ENCODE measurements at places on chromosomes 5 and 9.

- no peak for DNase-seq
These were observed 138.1 kb upstream of the PIK3R1 start for GRCh38 chr5:68077349-68077894.

GRCh38 chr5:43773478-43773844, 170.5 kb downstream of the NNT start:
- no peak for DNase-seq

DNA sequence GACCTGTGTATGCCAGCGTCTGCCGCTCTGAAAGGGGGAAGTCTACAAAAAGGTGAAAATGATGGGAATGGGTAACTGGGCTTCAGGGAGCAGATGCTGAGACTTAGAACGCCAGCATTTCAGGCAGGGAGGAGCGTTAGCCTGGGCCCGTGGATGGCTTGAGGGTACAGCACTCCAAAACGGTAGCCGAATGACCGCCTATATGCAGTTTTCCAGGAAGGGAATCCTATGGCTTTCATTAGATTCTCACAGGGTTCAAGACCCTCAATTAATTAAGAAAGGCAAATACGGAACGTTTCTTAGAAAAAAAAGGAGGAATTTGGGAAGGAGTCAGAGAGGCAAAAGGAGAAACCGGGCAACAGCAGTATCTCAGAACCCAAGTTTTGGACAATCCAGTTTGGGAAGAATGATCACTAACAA, 639 bp downstream of the AMACR start:
- no peak for DNase-seq

DNA sequence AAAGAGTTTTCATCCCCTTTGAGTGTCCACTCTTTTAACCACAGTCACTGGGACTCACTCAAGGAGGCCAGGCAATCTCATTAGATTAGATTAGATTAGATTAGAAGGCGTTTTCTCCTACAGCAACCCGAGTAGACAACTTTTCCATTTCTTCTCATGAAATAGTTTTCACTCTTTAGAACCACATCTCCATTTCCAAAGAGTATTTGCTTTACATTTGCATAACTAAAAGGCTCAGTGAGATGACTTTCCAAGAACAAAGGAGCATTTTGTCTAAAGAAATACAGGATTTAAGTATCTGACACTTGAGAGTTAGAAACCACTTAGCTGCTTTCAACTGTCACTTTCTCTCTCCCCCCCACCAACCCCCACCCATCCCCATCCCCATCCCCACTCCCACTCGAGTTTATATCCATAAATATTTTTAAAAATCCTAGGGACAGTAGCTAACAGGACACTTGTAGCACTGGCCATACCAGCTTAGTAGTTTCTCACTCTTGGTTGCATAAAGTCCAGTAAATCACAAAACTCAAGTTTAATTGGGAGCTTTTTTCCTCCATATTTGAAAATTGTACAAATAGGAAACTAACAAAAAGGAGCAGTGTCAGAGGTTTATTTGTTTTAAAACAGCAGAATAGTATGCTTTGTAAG, 2202.9 kb upstream of the WWC1 start:
- no peak for DNase-seq

DNA sequence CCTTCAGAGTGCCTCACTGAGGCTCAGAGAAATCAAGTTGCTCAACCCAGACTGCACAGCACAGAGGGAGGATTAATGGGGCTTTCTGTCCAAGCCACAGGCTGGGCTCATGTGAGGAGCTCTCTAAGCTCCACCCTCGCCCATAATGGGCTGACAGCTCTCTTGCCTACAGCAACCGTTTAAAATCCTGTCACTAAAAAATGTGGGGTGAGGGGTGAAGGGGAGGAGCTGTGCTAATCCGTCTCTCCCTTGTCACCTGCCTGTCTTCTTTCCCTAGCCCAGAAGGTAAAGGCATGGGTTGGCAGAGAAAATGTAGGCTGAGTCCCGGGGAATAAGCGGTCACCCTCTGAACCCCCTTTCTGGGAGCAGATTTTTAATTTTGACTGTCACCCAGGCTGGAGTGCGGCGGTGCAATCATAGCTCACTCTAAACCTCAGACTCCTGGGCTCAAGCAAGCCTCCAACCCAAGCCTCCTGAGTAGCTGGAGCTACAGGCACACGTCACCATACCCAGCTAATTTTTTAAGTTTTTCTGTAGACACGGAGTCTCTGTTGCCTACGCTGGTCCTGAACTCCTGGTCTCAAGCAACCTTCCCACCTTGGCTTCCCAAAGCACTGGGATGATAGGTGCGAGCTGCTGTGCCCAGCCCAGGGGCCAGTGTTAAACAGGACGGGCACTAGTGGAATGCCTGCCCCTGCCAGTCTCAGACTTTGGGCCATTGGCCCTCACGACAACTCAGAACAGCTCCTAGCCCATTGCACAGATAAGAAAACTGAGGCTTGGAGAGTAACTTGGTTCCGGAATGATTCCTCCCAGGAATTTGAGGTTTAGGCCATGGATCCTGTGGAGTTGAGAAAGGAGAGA, 89.5 kb downstream of the LMX1B start:
- no peak for DNase-seq

DNA sequence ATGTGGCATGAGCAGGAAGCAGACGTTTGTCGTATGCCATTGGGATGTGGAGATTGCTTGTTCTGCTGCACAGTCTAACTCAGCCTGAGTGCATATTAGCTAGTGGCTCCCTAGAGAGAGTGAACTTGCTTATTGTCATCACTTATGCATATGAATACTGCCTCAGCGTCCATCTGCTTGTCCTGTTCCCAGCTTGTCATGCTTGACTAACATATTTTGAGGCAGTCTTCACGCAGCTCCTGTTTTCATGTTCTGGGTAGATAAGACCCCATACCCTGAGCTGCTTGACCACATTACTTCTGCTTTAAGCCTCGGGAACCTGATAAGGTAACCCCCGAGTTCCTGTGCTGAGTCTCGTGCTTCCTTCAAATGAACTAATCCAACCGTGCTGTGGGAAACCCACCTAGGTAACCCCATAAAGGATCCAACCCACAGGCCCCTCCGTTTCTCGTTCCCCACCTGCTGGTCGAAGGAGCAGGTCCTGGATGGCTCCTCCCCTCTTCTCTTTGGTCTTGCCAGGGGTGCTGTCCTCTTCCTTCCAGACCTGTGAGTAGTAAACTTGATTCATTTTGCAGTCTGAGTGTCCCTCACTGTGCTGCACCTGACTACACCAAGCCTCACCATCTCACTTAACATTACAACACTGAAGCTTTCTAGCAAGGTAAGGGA, 25.0 kb downstream of the ANKRD33B start:
- no peak for DNase-seq

DNA sequence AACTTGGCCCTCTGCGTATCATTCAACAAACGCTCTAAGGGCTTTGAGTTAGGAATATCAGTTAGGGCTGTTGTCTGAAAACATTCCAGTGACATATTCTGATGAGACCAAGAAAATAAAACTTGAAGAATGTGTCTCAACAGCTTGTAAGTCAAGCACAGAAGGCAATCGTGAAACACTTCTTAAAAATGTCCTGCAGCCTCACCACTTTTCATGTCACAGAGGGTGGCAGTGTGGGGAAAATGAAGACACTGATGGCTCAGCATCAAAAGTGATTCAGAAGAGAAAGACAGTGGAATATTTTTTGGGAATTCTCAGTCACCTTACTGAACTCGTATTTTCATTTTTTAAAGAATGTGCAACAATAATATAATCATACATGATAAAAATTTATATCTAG, 247.3 kb downstream of the CTNND2 start:
- no peak for DNase-seq

- DNase-seq, result no peak
These were observed 40.2 kb downstream of the NSUN2 start for GRCh38 chr5:6592601-6593000.

- no peak for DNase-seq
These were observed 117.4 kb downstream of the SMARCA2 start for GRCh38 chr9:2132484-2133082.

GRCh38 chr5:36664766-36665165, 58.4 kb downstream of the SLC1A3 start:
- no peak for DNase-seq

DNA sequence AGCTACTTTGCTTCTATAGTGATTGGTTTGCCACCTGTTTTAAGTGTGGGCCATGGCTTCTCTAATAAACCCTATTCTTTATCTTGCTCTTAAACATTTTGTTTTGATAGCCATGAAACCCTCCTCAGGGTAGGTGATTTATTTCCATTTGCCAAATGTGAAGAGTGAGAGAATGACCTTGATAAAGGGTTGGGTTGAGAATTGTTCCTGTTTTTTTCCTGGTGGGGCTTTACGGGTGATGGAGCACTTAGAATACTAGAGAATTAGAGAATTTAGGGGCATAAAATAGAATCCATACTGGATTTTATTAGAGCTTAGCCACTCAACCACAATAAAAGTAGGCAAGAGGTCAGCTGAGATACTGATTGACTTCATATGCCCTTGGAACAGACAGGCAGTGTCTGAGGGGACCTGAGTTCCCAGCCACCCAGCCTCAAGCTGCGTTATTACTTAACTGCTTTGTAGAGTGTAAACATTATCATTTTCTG, 68.9 kb downstream of the COMMD10 start:
- no peak for DNase-seq

DNA sequence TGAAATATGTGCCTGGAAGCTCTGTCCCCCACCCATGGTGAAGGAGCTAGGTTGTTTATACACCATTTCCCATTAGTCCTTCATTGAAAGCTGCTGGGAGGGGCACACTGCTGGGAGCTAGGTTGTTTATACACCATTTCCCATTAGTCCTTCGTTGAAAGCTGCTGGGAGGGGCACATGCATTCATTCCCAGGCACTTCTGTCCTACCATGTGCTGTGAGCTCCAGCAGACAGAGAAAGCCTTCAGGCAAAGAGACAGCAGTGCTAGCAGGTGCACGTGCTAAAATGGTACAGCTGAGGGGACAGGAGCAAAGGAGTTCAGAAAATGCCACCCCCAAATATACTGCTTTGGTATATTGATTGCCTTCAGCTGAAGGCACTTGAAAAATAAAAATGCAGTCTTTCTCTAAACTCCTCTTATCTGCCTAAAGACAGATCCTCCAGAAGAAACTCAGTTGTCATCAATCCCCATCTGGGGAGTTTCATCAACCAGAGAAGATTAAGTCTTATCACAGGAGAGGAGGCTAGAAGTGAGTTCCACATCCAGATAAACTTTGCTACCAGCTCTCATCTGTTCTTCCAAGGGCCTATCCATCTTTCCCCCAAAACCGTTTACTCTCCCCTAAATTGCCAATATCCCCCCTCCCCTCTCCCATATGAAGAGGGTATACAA, 27.7 kb upstream of the DAPK1 start:
- no peak for DNase-seq

DNA sequence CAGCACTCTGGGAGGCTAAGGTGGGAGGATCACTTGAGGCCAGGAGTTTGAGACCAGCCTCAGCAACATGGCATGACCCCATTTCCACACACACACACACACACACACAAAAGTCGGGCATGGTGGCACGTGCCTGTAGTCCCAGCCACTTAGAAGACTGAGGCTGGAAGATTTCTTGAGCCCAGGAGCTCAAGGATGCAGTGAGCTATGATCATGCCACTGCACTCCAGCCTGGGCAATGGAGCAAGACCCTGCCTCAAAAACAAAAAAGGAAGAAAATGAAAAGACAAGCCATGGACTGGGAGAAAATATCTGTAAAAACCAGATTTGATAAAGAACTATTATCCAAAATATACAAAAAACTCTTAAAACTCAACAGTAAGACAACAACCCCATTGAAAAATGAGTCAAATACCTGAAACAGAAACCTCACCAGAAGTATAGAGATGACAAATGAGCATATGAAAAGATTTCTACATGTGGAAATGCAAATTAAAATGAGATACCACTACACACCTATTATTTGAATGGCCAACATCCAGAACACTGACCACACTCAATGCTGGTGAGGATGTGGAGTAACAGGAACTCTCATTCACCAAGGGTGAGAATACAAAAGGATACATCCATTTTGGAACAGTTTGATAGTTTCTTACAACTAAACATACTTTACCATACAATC, 24.7 kb downstream of the DNAJA1 start:
- no peak for DNase-seq

DNA sequence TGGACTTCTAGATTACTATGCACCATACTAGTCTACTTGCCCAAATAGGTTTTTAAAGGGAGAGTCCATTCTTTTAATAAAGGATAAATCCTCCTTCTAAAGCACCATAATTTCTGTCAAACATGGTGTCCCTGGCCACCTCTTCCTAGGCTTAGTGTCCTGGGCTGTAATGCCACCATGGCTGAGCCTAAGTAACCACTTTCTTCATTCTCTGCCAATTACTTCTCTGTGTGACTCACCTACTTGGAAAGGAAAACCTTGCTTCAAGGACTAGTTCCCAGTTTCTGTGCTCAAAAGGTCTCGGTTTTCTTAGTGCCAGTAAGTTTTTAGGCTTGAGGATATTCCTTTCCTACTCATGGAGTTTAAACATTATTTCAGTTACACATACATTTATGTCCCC, 273.4 kb downstream of the DENND1A start:
- DNase-seq, result no peak

GRCh38 chr9:36263683-36264082, 5.4 kb upstream of the GNE start:
- DNase-seq, result no peak

DNA sequence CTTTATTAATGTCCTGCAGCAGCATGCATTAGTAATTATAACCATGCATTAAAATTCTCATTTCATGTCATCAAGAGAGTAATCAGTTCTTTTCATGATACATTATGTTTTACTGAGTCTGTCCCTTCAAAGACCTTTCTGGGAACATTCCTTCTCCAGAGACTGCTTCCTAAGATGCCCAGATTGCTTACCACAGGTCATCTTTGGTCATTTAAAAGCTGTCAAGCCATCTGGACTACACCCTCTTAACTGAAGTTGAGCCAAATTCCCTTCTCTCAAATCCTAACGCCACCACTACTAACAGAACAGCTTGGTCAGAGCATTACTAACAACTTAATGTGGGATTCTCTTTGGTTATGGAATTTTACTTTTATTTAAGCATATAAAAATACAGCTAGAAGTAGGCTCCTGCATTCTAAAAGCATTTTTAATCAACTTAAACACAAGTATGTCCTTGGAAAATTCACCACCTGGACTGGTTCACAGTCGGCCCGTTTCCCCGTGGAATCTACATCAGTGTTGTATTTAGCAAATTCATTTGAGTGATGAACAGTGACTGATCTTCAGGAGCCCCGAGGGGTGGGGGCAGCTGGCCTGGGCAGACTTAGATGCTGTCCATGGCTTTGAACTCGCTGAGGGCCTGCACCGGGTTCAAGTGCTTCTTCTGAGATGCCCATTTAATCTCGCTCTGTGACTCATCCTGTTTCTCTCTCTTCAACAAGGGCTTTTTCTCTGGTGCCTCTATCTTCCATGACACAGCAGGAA, 92.8 kb upstream of the CCDC112 start:
- no peak for DNase-seq

All from stimulated activated CD4-positive, alpha-beta T cell treated with anti-CD3 and anti-CD28 coated beads, Interleukin-15, amount 100 ng/mL, for 1 hour (primary cell).